ENCODE measurements at places on chromosomes 16 and 17.

DNA sequence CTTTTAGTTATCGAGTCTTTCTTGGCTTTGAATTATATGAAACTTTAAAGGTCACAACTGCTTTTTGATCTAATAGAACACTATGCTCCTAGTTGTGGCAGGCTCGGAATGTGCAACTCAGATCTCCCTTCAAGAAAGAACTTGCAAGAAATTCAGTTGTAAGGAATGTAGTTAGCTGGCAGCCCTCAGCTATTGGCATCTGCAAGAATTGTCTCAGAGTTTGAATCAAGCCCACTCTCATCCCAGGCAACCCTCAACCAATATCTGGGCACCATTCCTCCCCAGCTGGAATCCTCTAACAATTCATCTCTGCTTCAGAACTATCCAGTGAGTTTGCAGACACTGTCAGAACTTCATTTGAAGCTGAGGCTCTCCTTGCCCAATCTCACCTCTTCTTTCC, 447.2 kb downstream of the KIF2B start:
- no peak for DNase-seq

GRCh38 chr17:49525831-49526741, 31.0 kb downstream of the NGFR start:
- no peak for DNase-seq

GRCh38 chr17:37110746-37111145, 162.0 kb downstream of the AATF start:
- DNase-seq, result no peak

- DNase-seq, result no peak
Observed at GRCh38 chr16:53152329-53152728, 97.5 kb downstream of the CHD9 start.

- no peak for DNase-seq
Observed at GRCh38 chr17:1735834-1736347, 6.8 kb upstream of the SERPINF2 start.

DNA sequence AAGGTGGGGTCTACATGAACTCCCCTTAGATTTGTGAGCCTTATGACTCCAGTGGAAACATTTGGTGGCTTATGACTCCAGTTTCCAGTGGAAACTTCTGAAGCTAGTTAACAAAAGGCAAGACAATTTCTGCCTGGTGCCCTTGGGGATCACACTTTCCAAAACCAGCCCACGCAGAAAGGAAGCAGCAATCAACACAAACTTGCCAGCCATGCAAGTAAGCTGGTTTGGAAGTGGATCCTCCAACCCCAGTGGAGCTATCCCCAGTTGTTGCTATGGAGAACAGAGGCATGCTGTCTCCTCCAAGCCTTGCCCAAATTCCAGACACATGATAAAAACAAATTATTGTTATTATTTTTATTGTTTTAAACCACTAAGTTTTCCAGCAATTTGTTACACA, 130.9 kb downstream of the CDH11 start:
- DNase-seq, result no peak

- no peak for DNase-seq
Observed at GRCh38 chr16:79349803-79350202, 250.7 kb downstream of the MAF start.

- DNase-seq, result no peak
Observed at GRCh38 chr16:10839279-10839666, 20.7 kb upstream of the TVP23A start.

- no peak for DNase-seq
Observed at GRCh38 chr17:16459855-16460550, 32.0 kb downstream of the LRRC75A start.

GRCh38 chr17:17054636-17055035, 12.4 kb downstream of the MPRIP start:
- DNase-seq, result no peak
